ENCODE measurements at places on chromosomes 2 and 18. TPM values are rescaled to one million over a fixed set of nuclear protein-coding genes. Genes with fewer than 3 reads are reported as not detected.

DNA sequence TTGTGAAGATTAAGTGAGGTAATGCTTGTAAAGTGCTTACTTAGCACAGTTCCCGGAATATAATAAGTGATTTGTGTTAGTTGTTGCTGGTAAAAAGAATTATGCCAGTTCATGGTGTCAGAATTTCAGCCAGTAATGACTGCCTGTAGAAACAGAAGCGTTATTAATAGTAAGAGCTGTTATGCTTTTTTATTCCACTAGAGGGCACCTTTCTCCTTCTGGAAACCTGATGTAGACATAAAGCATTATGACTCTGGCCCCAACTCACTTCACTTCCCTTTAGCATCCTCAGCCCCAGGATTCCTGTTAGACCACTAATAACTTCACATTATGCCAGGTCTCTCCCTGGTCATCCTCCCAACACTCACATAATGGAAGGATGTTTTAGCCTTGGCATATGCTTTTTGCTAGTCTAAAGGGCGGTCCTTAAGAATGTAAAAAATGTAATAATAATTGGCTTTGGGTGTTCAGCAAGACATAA lies 34.9 kb downstream of the C18orf54 start:
- DNase-seq, result peak; percentile 20

DNA sequence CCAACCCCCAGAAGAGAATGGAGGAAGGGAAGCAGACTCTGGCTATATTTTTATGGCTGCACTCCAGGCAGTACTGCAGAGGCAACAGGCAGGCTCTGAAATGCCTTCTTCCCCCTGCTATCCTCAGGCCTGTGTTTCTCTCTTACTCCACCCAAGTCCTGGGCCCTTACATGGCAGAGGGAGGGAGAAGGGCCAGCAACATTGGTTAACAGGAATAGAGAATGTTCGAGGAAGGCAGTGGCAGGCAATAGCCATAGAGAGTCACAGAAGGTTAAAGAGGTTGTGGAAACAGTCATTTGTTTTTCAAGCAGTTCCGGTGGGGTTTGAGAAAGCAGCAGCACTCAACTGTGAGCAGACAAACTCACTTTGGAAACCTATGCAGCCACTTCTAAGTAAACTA lies 15.1 kb upstream of the DARS1 start:
- DNase-seq, result no peak

- DNase-seq, result no peak
Measured at GRCh38 chr2:127485694-127486071, 40.6 kb downstream of the IWS1 start.

DNA sequence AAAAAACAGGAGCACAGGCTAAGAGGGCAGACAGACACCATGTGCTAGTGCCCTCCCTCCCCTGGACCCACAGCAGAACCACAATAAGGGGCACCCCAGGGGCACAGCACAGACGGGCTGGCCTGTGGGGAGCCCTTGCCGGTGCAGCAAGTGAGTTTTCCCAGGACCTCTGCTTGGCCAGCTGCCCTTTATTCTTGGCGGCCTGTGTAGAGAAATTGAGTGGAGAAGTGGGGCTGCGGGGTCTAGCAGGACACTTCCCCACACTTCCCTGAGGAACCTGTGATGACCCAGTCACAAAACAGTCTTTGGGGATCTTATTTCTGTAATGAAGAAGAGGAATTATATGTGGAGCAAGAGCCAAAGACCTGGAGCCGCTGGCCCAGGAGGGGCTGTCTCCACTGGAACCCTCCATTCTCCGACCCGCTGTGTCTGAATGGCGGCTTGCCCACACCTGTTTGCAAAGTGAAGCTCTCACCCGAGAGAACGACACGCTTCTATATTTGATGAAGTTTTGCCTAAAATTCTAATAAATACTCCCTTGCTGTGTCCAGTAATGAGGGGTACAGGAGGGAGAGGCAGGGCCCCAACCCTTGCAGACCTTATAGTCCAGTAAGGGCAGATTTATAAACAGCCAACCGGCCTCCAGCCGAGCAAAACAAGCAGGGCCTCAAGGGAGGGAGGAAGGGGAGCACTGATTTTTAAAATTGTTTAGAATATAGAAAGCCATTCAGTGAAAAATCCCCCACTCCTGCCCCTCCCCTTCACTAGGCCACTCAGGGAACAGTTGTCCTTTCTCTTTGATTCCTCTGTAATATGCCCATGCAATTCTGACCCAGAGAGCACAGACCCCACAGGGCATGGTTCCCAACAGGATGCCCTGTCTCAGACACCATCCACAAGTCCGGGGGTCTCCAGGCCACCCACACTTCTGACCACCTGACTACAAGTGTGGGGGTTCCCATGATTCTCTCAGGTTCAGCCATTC lies 44.7 kb upstream of the SNED1 start:
- DNase-seq, result no peak

GRCh38 chr2:38474021-38474456 lies 97.0 kb upstream of the ATL2 start:
- no peak for DNase-seq

Gene MCEE
- 8.6 TPM for total RNA-seq

GRCh38 chr18:32621034-32621433 lies 150.4 kb upstream of the GAREM1 start:
- DNase-seq, result no peak

All from pulmonary artery endothelial cell (primary cell).